ENCODE measurements at places on chromosomes 3 and 15.

GRCh38 chr15:48374472-48374871 lies 43.2 kb downstream of the DUT start:
- DNase-seq: no peak

DNA sequence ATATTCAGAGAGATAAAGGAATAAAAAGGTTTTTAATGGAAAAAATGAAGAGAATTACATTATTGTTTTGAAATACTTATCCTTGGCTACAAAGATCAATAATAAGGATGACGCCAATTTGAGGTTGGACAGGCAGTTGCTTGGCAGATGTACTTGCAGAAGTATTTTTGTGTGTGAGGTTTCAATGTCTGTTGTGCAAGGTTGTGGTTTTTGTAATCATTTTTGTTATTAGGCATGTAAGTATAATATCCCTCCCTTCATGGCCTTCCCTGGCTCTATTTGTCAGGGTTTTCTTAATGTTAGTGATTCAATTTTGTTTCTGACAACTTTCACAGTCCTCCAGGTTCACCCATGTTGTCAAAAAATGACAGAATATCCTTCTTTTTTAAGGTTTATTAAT lies 105.9 kb downstream of the OTOL1 start:
- DNase-seq: no peak

DNA sequence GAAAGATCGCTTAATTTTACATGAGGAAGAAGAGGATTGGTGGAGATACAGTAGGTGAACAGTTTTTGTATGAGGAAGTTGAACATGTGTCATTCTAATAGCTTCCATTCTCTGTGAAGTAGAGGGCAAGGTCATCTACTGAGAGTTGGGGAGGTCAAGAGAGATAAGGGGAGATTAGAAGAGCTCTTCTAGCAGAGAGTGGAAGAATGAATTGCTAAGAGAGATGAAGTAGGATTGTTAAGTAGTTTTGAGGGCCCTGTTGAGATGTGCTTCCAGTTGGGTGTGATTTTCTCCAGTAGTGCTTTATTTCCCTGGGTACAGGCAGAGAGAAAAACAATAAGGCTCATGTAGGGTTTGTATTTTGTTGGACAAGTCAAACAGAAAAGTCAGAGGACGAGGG lies 5.2 kb downstream of the OPA1 start:
- no peak for DNase-seq

DNA sequence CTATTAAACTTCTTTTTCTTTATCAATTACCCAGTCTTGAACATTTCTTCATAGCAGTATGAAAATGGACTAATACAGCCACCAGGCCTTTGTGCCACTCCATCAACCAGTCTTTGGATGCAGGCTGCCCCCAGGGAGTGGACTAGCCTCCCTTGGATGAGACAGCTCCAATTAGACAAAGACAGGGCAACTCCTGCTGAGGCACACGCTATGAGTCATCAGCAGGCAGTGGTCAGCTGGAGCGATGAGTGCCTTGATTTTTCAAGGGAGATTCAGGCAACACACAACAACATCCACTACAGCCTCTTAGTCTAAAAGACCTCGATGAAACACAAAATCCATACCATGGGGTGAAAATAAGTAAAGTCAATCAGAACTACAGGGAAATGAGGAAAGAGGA lies 160.1 kb downstream of the ARRDC4 start:
- DNase-seq: no peak

DNA sequence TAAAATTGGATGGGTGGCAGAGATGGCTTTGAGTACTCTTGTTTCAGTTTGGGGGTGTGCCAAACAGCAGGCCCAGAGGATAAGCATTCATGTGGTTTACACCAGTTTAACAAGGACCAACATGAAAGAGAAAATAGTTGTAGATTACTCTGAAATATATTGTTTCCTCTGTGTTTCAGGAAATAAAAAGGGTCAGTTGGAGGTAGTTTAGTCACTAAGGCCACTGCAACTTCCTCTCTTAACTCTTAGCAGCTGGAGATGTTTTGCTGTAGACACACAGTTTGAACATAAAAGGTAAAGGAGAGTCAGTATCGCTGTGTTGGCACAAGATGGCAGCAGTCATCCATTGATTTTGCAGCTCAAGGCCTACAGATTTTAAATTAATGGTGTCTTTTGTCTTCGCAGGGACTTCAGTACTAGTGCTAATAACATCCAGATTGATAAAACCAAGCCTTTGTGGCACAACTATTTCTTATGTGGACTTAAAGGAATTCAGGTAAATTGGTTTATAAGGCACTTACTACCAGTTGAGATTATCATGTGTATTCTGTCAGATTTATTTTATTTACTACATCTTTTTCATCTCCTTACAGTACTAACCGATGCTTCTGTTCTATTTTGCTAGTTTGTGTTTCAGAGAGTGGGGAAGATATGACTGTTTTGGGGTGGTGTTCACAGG lies 65.5 kb downstream of the GALK2 start:
- no peak for DNase-seq

DNA sequence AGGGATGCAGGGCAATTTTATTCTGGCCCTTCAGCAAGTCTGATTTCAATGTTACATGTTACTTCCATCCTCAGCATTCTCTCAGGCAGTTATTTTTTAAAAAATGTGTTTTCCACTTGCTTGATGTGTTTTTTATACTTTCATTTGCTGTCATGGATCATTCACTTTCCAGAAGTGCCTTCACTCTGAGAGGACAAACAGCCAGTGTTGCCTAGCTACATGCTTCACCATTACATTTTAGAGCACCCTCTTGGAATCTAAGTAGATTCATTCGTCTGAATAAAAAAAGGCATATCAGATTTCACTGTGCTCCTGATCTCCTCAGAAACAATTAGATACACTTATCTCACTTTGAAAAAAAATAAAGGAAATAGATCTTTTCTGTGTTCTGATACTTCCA lies 93.6 kb upstream of the POU1F1 start:
- DNase-seq: no peak

DNA sequence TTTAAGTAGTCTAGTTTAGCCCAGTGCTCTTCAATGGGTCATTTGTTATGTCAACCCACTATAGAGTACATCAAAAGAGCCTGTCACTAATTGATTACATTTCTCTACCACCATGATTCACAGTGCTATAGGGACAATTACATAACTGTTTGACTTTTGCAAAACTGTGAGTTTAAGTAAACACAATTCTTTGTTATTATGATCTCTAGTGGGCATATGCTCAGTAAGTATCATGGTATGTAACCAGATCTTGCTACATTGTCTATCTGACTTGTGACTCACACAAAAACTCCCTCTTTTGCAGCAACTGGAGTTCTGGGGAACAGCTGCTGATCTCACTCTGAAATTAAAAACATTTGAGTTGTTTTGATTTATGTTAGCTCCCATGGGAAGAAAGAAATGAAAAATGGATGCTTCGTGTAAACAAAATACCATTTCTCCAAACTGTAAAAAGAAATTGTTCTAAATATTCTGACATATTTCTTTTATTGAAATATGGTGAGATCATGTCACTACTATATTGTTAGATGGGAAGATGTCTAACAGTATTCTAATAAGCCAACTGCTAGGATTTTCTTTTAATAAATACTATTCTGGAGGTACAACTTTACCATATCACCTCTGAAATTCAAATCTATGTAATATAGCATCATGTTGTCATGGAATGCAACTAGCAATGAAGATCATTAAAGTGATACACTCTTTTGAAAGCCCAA lies 470.4 kb downstream of the ROBO1 start:
- no peak for DNase-seq

GRCh38 chr3:21169948-21170347 lies 581.1 kb downstream of the ZNF385D start:
- no peak for DNase-seq

GRCh38 chr15:52114261-52115055 lies 1.9 kb upstream of the BCL2L10 start:
- no peak for DNase-seq

DNA sequence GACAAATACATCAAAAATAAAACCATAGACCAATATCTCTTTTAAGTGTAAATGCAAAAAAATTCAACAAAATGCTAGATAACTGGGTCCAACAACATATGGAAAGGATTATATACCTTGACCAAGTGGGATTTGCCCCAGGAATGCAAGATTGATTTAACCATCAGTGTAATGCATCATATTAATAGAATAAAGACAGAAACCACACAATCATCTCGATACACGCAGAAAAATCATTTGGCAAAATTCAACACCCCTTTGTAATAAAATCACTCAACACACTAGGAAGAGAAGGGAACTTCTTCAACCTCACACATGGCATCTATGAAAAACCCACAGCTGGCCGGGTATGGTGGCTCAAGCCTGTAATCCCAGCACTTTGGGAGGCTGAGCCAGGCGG lies 19.5 kb downstream of the GREM1 start:
- DNase-seq: no peak

GRCh38 chr3:9396632-9397331 lies 633 bp upstream of the SETD5 start:
- peak; percentile 98 for DNase-seq

- no peak for DNase-seq
Observed at GRCh38 chr3:59609657-59610348, 560.0 kb upstream of the CFAP20DC start.

DNA sequence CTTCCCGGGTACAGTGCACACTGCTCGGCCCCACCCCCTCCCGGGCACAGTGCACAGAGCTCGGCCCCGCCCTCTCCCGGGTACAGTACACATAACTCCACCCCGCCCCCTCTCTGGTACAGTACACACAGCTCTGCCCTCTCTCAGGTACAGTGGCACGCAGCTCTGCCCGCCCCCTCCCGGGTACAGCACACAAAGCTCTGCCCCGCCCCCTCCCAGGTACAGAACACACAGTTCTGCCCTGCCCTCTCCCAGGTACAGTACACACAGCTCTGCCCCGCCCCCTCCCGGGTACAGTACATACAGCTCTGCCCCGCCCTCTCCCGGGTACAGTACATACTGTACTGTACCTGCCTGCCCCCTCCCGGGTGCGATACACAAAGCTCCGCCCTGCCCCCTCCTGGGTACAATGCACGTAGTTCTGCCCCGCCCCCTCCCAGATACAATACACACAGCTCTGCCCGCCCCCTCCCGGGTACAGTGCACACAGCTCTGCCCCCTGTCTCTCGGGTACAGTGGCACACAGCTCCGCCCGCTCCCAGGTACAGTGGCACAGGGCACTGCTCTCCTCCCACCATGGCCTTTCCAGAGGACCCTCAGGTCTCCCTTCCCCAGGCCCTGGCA lies 16.4 kb upstream of the PRR20G start:
- DNase-seq: no peak

GRCh38 chr15:37536967-37537605 lies 397.4 kb upstream of the TMCO5A start:
- DNase-seq: no peak

DNA sequence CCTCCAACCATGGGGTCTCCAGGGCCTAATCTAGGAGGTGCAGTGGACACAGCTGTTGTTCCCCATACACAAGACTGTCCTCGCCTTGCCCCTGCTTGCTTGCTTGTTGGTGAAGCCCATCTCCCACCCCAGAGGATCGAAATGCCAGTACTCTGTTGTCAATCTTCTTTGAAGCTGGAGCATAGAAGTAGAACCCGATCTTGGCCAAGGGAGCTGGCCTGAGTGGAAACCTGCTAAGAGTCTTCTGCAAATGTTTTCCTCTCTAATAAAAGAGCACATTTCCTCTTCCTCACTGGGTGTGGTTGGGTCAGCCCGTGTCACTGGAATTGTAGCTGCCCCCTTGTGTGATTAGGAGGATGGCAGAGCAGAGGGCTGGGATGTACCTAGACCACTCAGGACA lies 85.4 kb downstream of the HES1 start:
- DNase-seq: no peak

DNA sequence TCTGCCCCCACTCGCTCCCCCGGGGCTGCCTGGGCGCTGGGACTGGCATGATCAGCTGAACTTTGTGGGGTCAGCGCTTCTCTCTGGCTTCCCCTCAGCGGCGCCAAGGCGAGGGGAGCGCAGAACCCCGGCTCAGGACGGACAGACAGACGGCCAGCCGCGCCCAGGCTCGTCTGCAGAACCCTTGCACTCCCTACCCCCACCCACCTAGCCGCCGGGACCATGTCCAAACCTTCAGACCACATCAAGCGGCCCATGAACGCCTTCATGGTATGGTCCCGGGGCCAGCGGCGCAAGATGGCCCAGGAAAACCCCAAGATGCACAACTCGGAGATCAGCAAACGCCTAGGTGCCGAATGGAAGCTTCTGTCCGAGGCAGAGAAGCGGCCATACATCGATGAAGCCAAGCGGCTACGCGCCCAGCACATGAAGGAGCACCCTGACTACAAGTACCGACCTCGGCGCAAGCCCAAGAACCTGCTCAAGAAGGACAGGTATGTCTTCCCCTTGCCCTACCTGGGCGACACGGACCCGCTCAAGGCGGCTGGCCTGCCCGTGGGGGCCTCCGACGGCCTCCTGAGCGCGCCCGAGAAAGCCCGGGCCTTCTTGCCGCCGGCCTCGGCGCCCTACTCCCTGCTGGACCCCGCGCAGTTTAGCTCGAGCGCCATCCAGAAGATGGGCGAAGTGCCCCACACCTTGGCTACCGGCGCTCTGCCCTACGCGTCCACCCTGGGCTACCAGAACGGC lies 621 bp downstream of the SOX14 start:
- no peak for DNase-seq

GRCh38 chr3:45765266-45765851 lies 31.0 kb downstream of the SLC6A20 start:
- no peak for DNase-seq

DNA sequence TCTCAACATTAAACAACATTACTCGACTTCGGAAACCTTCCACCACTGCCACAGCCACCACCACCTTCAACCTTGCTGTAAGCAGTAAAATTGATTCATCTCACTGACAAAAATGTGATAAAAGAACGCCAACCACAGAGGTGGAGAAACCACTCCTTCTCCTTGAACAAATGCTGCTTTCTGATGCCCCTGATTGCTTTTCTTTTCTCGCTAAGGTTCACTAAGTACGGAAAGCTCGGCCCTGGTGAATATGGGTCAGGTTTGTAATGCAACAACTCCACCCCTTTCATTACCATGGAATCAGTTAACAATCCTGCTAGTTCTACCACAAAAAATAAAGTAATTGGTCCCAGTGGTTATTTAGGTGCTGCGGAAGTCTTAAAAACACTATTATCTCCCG lies 44.9 kb downstream of the MEIS2 start:
- DNase-seq: no peak

- no peak for DNase-seq
Observed at GRCh38 chr3:190424108-190424477, 25.6 kb downstream of the TMEM207 start.

- DNase-seq: no peak
Observed at GRCh38 chr3:167225821-167226220, 154.3 kb downstream of the ZBBX start.

All from activated T-helper 9 cell treated with anti-CD3 and anti-CD28 coated beads, Interleukin-2, amount 50 U/mL, for 16 hours (primary cell).